Activated CD4-positive, CD25-positive, alpha-beta regulatory T cell treated with anti-CD3 and anti-CD28 coated beads, Interleukin-2, amount 50 U/mL, for 24 hours (primary cell): ENCODE measurements at places on chromosomes 16 and 17.
A peak's percentile ranks its signal among the peaks of the same experiment; 100 is the strongest.

DNA sequence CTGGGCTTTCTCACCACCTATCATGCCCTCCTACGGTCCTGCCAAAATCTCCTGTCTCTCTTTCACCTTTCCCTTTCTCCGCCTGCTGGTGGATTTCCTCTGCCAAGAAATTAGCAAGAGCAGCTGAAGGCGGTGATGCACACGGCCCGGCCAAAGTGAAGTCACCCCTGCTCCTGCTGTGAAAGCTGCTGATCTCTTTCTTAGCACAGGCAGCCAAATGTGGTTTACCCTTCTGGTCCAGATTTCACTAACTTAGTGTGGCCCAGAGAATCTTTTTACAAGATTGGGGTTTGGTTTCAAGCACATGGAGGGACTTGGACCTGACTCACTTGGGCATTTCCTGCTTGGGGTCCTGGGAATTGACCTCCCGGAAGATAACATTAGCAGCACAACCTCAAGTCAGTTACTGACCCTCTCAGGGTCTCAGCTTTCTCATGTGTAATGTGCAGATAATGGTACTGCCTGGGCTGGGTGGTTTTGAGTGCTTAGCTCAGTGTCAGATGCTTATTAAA, 155.7 kb downstream of the SOCS1 start:
- ATAC-seq, result peak; percentile 72

- no peak for ATAC-seq
Observed at GRCh38 chr16:12439399-12440227, 364.1 kb downstream of the CPPED1 start.

GRCh38 chr16:48602356-48603014, 7.5 kb downstream of the N4BP1 start:
- ATAC-seq, result no peak

DNA sequence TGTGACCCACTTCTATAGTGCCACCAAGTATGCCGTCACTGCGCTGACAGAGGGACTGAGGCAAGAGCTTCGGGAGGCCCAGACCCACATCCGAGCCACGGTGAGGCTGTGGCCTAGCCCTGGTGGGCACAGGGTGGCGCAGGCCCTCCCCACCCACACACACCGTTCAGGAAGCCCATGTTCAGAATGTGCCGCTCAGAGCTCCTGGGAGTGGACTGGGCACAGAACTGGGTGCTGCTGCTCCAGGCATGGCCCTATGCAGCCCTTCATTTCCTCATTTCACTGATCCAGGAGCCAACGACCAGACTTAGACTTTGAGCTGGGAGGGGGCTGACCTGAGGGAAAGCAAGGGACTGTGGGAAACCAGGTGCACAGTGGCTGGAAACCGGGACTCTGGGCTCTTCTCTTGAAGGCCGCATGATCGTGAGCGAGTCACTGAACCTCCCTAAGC, 2.4 kb upstream of the MRM1 start:
- ATAC-seq, result no peak

GRCh38 chr17:12070561-12070960, 49.9 kb downstream of the MAP2K4 start:
- ATAC-seq, result no peak

GRCh38 chr17:37361543-37361942, 14.2 kb upstream of the C17orf78 start:
- ATAC-seq, result no peak

DNA sequence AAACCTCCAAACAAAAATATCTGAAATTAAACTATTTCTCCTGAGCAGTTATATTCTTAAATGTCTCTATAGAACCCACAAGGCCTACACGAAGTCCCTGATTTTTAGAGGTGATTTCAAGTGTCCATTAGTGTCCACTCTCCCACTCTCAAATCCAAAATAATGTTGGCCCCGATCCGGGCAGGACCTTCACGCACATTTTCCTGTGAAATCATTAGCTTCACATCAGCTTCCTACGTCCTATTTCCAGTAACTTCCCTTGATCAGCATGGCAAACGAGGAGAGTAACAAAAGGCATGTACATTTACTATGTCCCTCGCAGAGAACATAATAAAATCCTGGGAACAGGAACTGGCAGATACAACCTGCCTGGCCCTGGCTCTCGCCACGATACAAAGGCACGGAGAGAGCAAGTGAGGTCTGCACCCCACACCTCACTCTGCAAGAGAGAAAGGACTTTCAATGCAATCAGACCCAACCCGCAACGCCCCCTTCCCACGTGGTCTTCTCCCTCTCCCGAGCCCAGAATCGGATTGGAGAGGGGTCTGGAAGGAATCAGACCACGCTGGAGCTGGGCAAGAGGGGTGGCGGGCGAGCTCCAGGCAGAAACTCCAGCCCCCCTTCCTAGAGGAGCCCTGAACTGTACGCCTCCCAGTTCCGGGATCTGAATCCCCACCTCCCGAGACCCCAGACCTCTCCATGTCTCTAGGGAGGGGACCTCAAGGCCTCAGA, 17.5 kb upstream of the C17orf78 start:
- ATAC-seq, result no peak
